ENCODE measurements at places on chromosomes 7 and 10. TPM values are rescaled to one million over a fixed set of nuclear protein-coding genes. Genes with fewer than 3 reads are reported as not detected.

Gene TMEM229A
- 0.66 TPM for polyA plus RNA-seq

Gene TFEC
- not detected for polyA plus RNA-seq

Gene MBL2
- not detected for polyA plus RNA-seq

Gene PAX2
- polyA plus RNA-seq = not detected
